ENCODE measurements at places on chromosomes 2 and 18. TPM values are rescaled to one million over a fixed set of nuclear protein-coding genes. Genes with fewer than 3 reads are reported as not detected.

DNA sequence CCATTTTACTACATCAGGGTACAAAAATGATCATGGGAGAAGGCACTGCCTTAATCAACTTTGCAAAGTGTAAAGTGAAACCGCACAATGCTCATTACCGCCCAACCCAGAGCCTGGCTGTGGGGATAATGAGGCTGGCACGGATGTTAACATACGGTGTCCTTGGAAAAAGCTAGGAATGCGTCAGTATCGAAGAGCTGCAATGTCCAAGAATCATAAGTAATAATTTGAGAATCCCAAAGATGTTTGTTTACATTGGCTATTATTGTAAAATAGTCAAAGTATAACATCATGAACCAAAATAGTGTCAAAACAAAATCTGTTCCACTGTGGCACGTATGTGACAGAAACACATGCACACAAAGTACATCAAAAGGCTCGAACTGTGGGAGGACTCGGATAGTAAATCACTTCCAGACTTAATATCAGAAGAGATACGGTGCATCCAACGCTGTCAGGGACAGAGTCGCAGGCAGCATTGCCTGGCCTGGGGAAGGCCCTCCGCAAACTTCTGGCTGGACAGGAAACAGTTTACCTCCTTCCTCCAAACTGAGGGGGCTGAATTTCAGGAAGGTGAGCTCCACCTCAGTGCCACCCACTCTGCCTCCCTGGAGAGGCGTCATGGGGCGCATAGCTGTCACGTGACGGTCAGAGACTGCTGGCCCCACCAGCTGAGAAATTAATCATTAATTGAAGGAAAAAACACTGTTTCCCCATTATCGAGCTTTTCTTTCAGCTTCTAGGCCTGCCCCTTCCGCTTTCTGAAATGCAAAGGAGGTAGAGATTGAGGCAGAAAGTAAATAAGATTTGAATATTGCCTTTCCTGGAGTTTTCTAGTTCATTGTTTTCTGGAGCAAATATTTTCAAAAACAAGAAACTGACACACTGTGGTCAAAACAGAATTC lies 1.8 kb upstream of the ID2 start:
- DNase-seq, result peak; percentile 43

- no peak for DNase-seq
These were observed 153.0 kb upstream of the CAPN13 start for GRCh38 chr2:30960213-30960612.

DNA sequence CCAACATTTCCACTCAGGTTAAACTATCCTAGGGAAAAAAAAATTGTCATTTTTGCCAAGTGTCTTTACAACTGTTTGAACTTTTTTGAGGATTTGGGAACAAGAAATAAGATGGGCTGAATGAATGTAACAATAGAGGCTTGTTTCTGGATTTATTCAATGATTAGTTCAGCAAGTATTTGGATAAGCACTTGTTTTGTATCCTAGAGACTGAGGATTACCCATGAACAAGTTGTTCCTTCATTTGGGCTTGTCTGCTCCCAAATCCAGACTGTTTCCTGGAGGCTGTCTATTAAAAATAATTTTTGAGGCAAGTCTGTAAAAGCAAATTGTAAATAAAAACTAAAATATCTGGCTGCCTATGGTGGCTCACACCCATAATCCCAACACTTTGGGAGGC lies 62.0 kb upstream of the CSRNP3 start:
- no peak for DNase-seq

DNA sequence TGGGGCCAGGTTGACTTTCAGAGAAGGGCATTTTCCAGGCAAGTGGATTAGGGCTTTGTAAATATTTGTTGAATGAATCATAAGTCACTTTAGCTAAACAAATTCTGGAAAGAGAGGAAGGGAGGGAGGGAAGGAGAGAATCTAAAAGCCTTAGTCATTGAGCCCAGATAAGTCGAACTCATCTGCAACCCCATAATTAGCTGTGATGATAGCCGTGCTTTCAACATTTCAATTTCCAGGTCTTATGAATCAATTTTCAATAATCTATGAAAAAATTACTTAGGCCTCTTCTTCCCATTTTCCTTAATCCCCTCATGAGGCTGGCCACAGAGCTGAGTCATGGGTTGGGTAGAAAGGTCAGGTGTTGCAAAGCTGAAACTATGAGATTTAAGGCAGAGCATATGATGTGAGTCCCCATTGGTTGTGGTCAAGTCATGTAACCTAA lies 111.9 kb upstream of the MAPRE2 start:
- DNase-seq, result peak; percentile 91

GRCh38 chr2:66080127-66080526 lies 354.8 kb upstream of the MEIS1 start:
- no peak for DNase-seq

- peak; percentile 66 for DNase-seq
These were observed 36.2 kb downstream of the WIPF1 start for GRCh38 chr2:174561283-174561971.

GRCh38 chr2:64330281-64331113 lies 123.5 kb upstream of the LGALSL start:
- peak; percentile 88 for DNase-seq

GRCh38 chr2:101987832-101988231 lies 3.9 kb upstream of the IL1R2 start:
- DNase-seq, result no peak

- no peak for DNase-seq
These were observed 29.9 kb downstream of the HPCAL1 start for GRCh38 chr2:10332402-10333246.

DNA sequence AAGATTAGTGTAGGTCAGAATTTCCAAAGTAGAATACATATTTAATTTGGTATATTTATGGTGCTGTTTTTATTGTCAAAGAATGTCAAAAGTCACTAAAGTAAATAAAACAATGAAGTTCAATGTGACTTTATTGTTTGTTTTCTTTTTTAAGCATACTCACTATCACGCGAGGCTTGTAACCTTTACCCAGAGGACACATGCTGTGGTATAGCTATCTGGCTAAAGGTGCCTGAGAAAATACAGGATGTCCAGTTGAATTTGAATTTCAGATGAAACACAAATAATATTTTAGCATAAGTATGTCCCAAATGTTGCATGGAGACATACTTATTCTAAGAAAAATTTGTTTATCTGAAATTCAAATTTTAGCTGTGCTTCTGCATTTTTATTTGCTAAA lies 103.3 kb upstream of the KLF7 start:
- DNase-seq, result no peak

DNA sequence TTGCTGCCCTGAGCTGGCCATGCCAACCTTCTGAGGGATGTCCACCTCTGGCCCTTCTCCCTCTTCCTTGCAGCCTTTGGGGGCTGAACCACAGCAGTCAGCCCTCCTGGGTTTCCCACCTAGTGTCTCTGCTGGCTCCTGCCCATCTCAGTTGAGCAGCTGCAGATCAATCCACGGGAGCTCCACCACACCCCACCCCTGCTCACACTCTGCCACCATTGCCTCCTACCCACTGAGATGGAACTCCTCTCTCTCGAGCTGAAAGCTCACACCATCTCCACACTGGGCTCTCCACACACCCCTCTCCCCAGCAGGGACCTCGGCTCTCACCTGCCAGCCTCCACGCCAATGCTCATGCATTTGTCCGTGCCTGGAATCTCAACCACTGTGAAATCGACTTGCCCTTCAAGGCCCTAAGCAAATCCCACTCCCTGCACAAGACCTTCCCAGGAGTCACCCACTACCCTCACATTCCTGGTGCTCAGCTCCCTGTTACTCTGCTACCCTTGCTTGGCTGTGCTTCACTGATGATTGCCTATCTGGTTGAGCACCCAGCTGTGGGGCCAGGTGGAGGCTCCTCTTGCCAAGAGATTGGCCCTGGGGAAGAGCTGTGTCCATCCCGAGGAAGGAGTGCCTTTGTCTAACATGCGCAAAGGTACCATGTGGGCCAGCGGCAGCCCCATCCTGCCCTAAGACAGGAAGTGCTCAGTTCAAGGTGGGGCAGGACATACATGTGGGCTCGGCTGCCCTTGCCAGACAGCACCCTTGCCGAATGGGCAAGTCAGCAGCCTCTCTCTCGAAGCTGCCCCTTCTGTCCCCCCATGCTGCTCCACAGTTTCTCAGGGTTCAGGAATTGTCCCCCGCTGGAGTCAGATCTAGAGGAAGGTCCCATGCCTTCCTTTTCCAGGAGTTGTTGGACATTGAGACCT lies 208.7 kb downstream of the CYP26B1 start:
- DNase-seq, result no peak

- DNase-seq, result no peak
These were observed 273.2 kb upstream of the RGPD4 start for GRCh38 chr2:107553539-107553938.

- DNase-seq, result no peak
These were observed 88.6 kb upstream of the ID2 start for GRCh38 chr2:8593243-8593642.

- peak; percentile 95 for DNase-seq
These were observed 82.8 kb downstream of the GLI2 start for GRCh38 chr2:120818441-120818920.

- DNase-seq, result no peak
These were observed 69.7 kb downstream of the LYPD6 start for GRCh38 chr2:149399934-149400615.

- no peak for DNase-seq
These were observed 2.1 kb upstream of the RGPD4 start for GRCh38 chr2:107824451-107825205.

- DNase-seq, result no peak
These were observed 21.0 kb upstream of the CDKL4 start for GRCh38 chr2:39264733-39265132.

Gene KDSR
- total RNA-seq, result 23.3 TPM

Gene EFR3B
- 0.90 TPM for total RNA-seq

Gene TMEM127
- 20.0 TPM for total RNA-seq

Gene DUSP19
- total RNA-seq, result 1.4 TPM

Gene TMEM18
- 21.9 TPM for total RNA-seq

Gene LGALSL
- total RNA-seq, result 1.7 TPM

Gene TANC1
- total RNA-seq, result 12.9 TPM

Gene EIF5B
- total RNA-seq, result 26.9 TPM

Data from IMR-90 (cell line).